ENCODE measurements at places on chromosomes 5 and 9.

GRCh38 chr9:20725675-20726074 lies 41.6 kb downstream of the FOCAD start:
- DNase-seq, result no peak

GRCh38 chr9:128120741-128121465 lies 6.6 kb downstream of the PTGES2 start:
- no peak for DNase-seq

DNA sequence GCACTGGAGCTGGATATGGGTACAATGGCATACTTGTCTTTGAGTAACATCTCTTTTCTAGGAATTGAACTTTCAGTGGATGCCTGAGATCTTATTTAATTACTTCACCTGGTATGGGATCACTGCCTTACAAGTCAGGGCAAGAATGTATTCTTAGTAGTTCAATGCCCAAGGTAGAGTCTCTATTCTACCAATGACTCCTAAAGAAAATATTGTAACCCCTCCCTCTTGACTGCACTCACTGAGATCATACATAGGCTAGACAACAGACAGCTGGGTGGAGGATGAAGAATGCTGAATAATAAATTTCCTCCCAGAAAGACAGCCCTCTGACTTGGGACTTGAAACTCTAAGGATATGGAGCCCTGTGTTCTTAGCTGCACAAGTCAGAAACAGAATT lies 1216.3 kb upstream of the ACO1 start:
- no peak for DNase-seq

DNA sequence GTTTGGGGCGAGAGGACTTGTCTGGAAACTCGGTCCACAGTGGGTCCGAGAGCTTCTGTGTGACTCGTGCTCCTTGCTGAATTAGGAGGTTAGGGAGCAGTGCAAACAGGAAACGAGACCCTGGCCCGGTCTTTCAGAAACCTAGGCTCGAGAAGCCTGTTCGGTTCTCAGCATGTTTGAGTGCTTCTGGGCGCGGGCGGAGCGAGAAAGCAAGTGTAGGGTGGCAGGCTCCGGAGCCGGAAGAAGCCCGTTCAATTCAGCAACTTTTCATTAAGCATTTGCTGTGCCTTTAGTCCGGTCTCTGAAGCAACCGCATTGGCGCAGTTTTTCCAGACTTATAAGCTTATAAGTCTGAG lies 547 bp downstream of the CLTA start:
- DNase-seq, result peak; percentile 48

GRCh38 chr9:97578846-97579245 lies 54.3 kb downstream of the TSTD2 start:
- DNase-seq, result no peak

DNA sequence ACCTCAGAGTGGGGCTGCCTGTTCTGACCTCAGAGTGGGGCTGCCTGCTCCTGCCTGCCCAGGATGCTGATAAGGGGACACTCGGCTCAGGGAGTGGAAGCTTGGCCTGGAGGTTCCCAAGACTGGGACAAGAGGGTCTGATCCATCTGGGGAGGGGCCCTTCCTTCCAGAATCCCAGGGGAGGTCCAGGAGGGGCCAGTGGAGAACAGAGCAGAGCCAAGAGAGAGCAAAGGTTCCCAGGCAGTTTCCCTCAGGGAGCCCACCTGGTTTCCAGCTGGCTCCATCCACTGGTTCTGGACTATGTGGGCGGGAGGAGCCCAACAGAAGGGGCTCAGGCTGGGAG lies 49.1 kb upstream of the RNU6ATAC start:
- no peak for DNase-seq

DNA sequence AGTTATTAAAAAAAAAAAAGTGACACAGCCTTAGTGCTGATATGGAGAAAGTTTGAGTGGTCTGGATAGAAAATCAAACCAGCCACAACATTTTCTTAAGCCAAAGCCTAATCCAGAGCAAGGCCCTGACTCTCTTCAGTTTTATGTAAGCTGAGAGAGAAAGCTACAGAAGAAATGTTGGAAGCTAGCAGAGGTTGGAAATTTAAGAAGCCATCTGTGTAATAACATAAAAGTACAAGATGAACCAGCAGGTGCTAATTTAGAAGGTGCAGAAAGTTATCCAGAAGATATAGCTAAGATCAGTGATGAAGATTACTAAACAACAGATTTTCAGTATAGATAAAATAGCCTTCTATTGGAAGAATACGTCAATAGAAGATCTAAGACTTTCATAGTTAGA lies 102.9 kb downstream of the GHR start:
- no peak for DNase-seq

DNA sequence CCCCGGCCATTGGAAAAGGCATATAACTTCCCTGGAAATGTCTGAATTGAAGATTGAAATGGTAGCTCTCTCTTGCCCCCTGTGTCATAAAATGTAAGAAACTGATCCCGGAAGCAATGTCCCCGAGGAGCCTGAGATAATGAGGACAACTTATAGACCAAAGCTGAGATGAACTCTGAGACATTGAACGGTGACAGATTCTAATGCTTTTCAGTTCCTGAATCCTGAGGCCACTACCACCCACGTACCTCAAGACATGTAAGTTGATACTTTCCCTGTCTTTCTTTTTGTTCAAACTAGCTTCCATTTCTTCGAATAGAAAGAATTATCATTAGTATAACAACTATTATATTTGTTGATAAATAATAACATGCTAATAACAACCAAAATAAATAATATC lies 51.0 kb downstream of the KIF4B start:
- no peak for DNase-seq

GRCh38 chr9:36292641-36293040 lies 34.4 kb upstream of the GNE start:
- no peak for DNase-seq

- no peak for DNase-seq
Observed at GRCh38 chr5:77167695-77168121, 42.8 kb upstream of the PDE8B start.

Data from activated CD4-positive, alpha-beta T cell treated with anti-CD3 and anti-CD28 coated beads, Interleukin-2, amount 50 U/mL, for 16 hours (primary cell).